SHP77 (cell line): ENCODE measurements at places on chromosomes 5 and 9.

DNA sequence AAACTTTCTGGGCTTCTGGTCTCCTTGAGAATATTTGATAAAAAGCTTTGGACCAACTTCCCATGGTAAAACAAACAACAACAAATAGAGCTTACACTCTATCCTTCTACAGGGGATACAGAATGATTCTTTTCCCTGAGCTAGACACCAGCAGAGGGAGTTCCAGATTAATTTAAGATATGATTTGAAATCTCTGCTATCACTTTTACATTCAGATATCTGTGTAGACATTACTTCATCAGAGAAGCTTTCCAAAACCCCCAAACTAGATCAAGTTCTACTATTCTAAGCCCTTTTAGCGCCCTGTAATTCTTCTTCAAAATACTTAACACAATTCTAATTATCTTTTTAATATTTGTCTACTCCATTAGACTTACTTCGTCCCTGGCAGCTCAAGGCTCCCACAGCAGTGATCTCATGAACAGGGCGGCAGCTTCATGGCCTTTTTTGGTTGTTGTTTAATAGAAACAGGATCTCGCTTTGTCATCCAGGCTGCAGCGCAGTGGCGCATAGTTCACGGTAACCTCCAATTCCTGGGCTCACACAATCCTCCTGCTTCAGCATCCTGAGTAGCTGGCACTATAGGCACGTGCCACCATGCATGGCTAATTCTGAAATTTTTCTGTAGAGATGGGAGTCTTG, 955 bp upstream of the GALNT12 start:
- no peak for DNase-seq

DNA sequence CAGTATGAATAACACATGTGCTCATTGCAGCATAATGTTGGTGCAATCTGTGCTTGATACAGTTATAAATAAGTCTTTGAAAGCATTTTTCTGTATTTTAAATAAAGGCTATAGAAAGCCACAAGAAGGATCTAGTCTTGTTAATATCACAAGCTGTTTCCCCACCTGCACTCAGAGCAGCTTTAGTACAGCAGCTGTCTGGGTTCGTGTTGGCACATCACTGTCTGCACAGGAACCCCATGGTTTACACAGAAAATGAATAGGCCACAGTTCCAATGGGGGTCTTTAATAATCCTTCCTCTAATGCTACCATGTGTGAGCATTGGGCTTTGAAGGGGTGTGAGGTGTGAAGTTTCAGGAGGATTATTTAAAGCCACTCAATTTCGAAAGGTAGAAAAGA, 2269.7 kb downstream of the MAT2B start:
- no peak for DNase-seq

GRCh38 chr9:36659500-36659899, 86.8 kb downstream of the MELK start:
- DNase-seq: no peak

- no peak for DNase-seq
Measured at GRCh38 chr5:54440456-54440893, 15.0 kb upstream of the HSPB3 start.

DNA sequence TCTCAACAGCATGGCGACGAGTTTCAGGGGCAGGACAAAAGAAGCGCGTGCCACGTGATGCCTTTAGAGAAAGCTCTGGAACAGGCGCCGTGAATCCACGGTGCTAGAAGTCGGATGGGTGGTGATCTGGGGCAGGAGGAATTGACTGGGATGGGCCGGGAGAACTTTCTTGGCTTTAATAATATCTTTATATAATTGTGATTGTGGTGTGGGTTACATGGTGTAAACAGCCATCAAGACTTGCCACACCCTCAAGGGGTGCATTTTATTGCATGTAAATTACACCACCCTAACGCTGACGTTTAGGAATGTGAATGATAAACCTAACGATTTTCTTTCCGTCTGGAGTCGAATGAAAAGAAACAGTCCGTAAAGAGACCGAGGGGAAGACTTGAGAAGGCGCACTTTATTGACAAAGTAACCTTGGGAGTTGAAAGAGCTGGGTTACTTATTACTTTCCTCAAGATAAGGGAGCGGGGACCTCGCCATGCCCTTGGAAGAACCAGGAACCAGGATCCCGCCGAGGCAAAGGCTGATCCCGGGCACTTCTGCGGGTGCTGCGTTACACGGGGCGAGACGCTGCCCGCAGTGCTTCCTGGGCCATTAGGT, 8.5 kb downstream of the NRARP start:
- no peak for DNase-seq

DNA sequence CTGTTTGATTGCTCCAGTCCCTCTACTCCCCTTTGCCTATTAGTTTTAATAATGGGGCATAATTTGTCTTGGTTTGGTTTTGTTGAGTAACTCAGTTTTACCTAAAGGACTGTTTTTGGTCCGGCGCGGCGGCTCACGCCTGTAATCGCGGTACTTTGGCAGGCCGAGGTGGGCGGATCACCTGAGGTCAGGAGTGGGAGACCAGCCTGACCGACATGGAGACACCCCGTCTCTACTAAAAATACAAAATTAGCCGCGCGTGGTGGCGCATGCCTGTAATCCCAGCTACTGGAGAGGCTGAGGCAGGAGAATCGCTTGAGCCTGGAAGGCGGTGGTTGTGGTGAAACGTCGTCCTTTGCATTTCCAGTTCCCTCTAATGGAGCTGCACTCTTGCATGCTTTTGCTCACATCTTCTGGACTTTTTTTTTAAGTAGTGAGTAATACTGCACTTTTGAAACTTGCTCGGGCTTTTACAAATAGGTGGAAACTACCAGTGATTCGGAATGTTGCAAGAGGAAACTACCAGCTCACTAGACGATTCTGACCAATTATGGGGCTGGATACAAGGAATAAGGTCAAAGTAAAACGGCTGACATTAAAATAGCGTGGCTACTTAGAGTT, 721 bp upstream of the MAML1 start:
- DNase-seq: no peak

GRCh38 chr9:20623748-20624124, 1.4 kb upstream of the MLLT3 start:
- DNase-seq: no peak

DNA sequence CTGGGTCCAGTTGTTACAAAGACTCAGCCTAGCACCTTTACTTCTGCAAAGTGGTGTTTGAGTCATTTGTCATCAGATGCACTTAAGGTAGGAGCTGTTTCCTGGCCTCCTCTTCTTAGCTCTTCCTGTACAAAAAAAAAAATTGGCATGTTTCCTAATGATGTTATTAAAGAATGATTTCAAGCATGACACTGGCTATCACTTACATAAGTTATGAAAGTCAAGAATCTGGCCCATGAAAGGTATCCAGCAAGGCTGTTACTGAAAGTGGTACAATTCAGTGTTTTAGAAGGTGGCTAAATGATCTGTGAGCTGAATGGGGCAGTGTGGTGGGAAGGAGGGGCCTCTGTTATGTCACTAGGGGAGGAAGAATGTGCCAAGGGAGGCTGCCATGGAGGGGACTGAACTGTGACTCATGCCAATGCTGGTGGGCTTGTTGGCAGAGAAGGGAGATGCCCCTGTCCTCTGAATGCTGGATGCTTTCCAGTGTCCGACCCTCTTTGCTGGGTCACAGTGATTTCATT, 175.1 kb upstream of the MAP1B start:
- no peak for DNase-seq
